ENCODE measurements at places on chromosomes 7 and 10.

DNA sequence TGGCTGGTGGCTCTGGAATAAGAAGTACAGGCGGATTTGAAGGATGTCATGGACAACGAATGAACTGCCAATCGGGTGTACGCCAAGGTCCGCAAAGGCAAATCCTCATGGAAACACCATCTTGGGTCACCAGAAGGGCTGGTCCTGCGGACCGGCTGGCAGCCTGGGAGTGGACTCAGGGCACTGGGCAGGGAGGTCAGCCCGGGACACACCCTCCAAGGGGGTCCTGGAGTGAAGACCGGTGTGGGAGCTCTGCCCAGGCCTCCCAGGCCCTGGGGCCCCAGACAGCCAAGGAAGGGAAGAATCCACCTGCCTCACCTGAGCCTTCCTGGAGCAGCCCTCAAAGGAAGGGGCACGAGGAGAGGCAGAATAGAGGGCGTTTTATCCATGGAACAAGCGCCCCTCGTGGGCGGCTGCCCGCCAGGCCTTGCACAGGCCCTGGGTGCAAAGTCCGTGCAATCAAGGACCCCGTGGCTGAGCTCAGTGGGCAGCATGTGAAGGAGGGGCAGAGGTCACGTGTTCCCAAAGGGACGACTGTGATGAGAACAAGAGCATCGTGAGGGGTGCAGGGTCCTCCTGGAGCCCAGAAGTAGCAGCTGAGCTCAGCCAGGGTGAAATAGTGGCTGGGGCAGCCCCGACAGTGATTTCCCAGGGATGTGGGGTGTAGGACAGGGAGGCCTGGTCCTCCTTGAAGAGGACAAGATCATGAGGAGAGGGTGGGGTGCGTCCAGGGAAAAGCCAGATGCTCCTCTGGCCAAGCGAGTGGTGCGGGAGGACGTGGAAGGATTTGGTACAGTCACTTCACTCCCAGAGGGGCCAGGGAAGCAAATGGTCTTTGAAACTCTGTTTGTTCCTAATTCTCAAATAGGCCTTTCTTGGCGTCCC is 105.2 kb downstream of the TCERG1L start:
- H3K27ac ChIP-seq: no peak overlapping the region
- no peak overlapping the region for H3K4me3 ChIP-seq
- DNase-seq: no peak
- H3K4me1 ChIP-seq: no peaks in the 10 kb centered on the region
- H3K27me3 ChIP-seq: no peaks in the 10 kb centered on the region
- H3K36me3 ChIP-seq: no peaks in the 10 kb centered on the region

- no peaks in the 10 kb centered on the region for H3K27me3 ChIP-seq
- H3K4me3 ChIP-seq: no peak overlapping the region
- no peak overlapping the region for H3K27ac ChIP-seq
- H3K36me3 ChIP-seq: peaks cover 56% of the 10 kb centered on the region
- H3K4me1 ChIP-seq: no peaks in the 10 kb centered on the region
Observed at GRCh38 chr10:99742254-99742653, 10.2 kb downstream of the CUTC start.

GRCh38 chr10:120943542-120943941 is 92.4 kb downstream of the WDR11 start:
- H3K4me3 ChIP-seq: no peak overlapping the region
- H3K36me3 ChIP-seq: no peaks in the 10 kb centered on the region
- H3K4me1 ChIP-seq: no peaks in the 10 kb centered on the region

DNA sequence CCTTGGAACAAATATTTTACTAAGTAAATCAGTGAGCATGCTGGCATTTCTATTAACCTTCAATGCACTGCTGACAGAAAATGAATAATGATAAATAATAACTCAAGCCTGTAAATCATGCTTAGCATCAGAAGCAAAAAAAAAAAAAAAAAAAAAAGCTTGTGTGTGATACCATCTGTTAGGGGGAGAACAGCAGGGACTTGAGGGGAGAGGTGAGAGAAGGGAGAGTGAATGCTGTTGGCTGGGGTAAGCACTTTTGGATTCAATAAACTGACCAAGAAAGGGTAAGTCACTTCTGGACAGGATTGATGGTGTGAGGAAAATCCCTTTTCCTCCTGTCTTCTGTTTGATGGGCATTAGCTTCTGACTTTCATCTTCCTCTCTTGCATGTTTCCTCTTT is 996.4 kb downstream of the KCNMA1 start:
- H3K4me1 ChIP-seq: no peaks in the 10 kb centered on the region
- no peak for DNase-seq
- no peak overlapping the region for H3K4me3 ChIP-seq
- H3K27ac ChIP-seq: no peak overlapping the region

DNA sequence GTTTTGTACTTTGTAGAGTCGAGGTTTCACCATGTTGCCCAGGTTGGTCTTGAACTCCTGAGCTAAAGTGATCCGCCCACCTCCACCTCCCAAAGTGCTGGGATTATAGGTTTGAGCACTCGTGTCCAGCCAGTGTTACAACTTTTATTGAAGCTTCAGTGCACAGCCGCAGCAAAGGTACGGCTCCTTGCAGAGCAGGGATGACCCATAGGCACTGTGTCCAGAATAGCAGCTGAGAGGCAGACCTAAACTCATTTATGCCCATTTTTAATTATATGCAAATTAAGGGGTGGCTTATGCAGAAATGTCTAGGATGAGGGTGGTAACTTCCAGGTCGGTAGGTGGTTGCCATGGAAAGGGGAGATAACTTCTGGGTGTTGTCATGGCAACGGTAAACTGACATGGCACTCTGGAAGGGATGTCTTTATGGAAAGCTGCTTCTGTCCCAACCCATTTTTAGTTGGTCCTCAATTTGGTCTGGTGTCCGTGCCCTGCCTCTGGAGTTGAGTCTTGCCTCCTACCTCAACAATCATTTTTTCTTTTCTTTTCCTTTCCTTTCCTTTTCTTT is 22.7 kb downstream of the NYAP1 start:
- no peaks in the 10 kb centered on the region for H3K27me3 ChIP-seq
- no peak for DNase-seq
- H3K27ac ChIP-seq: no peak overlapping the region
- no peaks in the 10 kb centered on the region for H3K4me1 ChIP-seq
- no peaks in the 10 kb centered on the region for H3K36me3 ChIP-seq
- no peak overlapping the region for H3K4me3 ChIP-seq

GRCh38 chr10:124999433-125000365 is 57.8 kb downstream of the ZRANB1 start:
- no peak overlapping the region for H3K4me3 ChIP-seq
- H3K27ac ChIP-seq: no peak overlapping the region
- no peaks in the 10 kb centered on the region for H3K36me3 ChIP-seq
- H3K4me1 ChIP-seq: no peaks in the 10 kb centered on the region
- H3K27me3 ChIP-seq: no peaks in the 10 kb centered on the region
- no peak for DNase-seq

GRCh38 chr7:101533103-101533465 is 96.0 kb downstream of the MYL10 start:
- H3K4me1 ChIP-seq: no peaks in the 10 kb centered on the region
- H3K36me3 ChIP-seq: no peaks in the 10 kb centered on the region
- DNase-seq: no peak

All from CD8-positive, alpha-beta memory T cell (primary cell).